AG20443 (cell line): ENCODE measurements at places on chromosomes 3 and 15.

DNA sequence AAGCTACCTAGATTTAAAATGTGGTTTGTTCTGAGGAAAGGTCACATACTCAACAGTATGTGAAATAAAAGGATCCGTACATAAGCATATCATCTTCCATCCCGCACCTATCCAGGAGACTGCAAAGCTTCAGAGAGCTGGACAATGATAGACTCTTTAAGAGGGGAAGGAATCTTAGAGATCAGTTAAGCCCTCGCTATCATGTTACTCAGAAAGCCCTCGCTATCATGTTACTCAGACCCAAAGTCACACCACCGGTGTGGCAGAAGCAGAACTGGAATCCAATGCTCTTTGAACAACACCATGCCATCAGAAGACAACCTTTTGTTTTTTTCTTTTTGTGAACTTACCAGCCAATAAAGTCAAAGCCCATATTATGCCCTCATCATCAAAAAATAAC, 5.8 kb downstream of the ANO10 start:
- DNase-seq = no peak

DNA sequence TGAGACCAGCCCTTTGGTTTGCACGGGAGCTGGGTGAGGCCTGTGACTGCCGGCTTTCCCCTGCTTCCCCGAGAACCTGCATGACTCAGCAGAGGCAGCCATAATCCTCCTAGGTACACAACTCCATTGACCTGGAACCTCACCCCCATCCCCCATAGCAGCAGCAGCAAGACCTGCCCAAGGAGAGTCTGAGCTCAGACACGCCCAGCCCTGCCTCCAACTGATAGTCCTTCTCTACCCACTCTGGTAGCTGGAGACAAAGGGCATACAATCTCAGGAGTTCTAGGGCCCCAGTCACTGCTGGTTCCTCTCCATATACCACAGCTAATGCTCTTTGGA, 141.0 kb upstream of the ARHGEF26 start:
- no peak for DNase-seq

DNA sequence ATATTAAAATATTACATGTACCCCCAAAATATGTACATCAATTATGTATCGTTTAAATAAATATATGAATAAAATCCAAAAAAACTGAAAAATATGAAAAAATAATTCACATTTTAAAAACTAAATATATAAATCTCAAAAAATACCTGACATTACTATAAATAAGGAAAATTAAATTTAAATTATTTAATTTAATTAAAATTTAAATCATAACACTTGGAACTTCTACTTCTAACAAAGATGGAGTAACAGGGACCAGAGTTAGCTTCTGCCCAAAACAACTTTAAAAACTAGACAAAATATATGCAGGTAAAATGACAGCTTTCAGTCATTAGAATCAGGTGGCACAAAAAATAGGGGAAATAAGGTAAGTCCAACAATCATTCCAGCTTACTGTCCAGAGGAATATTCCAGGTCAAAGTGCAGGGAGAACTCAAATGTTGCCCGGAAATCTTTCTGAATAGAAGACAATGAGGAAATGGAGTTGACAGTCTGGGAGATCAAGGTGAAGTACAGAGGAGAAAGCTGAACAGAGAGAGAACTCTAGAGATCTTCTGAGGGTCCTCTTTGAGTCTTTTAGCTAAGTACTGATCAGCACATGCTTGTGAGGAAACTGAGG, 207.7 kb upstream of the ATP11B start:
- no peak for DNase-seq

- DNase-seq = peak; percentile 57
These were observed 277.0 kb downstream of the RYR3 start for GRCh38 chr15:33587773-33588172.
